ENCODE measurements at places on chromosomes 12 and 14.

DNA sequence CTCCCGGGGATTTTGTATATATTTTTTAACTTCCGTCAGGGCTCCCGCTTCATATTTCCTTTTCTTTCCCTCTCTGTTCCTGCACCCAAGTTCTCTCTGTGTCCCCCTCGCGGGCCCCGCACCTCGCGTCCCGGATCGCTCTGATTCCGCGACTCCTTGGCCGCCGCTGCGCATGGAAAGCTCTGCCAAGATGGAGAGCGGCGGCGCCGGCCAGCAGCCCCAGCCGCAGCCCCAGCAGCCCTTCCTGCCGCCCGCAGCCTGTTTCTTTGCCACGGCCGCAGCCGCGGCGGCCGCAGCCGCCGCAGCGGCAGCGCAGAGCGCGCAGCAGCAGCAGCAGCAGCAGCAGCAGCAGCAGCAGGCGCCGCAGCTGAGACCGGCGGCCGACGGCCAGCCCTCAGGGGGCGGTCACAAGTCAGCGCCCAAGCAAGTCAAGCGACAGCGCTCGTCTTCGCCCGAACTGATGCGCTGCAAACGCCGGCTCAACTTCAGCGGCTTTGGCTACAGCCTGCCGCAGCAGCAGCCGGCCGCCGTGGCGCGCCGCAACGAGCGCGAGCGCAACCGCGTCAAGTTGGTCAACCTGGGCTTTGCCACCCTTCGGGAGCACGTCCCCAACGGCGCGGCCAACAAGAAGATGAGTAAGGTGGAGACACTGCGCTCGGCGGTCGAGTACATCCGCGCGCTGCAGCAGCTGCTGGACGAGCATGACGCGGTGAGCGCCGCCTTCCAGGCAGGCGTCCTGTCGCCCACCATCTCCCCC is 777 bp downstream of the ASCL1 start:
- no peak for DNase-seq

GRCh38 chr14:36517242-36518030 is 2.6 kb downstream of the NKX2-1 start:
- DNase-seq = no peak

DNA sequence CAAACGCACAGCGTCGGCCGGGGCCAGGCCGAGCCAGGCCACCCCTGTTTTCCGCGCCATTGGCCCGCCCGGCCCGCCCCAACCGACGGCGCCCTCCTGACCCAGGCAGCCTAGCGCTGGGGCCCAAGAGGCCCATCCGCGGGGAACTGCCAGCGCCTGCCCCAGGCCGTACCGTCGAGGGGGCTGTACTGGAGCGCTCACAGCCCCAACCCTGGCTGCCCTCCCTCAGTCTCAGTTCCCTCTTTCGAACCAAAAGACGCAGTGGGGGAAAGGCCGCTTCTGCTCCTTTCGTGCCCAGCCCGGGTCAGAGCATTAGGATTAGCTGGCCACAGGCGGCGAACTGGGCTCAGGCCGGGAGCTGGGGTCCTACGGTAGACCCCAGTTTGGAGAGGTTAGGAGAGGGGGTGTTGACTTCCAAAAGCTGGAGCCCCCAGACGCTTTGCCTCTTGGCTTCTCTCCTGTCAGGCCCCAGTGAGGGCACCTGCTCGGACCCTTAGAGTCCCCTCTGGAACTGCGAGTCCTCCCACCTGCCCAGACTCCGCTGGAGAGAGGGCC is 1.9 kb downstream of the NKX2-1 start:
- DNase-seq = no peak

DNA sequence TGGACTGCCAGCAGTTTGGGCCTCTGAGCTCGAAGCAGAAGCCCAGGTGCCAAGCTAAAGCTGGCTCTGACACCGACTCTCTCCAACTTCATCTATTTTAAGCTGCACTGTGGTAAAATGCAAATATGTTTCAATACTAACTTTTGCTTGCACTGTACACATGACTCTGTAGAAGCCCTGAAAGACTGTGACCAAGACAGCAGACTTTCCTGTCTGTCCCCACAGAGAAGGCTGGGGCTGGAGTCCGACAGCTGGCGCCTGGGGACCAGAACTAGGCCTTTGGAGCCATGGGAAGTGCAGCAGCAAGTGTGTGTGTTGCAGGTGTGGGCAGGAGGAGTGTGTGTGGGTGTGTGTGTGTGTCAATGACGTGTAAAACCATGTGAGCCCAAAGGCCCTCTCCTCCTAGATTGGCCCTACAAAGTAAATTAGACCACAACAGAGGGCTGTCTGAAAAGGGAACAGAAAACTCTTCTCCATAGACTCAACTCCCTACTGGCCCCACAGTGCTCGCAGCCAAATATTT is 16.4 kb upstream of the RAB35 start:
- DNase-seq = no peak

- no peak for DNase-seq
Measured at GRCh38 chr14:67137744-67138371, 51.4 kb upstream of the GARIN2 start.

DNA sequence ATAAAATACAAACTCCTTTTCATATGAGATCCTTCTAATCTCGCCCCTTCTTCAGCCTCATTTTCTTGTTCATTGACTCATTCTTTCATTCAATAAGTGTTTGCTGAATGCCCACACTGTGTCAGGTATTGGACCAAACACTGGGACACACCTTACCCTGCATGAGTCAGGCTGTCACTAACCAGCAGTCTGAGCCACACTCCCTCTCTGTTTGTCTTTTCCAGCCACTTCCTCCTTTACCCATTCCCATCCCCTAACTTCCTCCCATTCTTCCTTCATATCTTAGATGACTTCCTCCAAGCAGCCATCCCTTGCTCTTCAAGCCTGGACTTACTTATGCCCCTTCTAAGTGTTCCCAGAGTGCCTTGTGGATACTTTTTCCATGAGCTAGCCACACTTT is 27.0 kb upstream of the HIF1A start:
- DNase-seq = no peak

DNA sequence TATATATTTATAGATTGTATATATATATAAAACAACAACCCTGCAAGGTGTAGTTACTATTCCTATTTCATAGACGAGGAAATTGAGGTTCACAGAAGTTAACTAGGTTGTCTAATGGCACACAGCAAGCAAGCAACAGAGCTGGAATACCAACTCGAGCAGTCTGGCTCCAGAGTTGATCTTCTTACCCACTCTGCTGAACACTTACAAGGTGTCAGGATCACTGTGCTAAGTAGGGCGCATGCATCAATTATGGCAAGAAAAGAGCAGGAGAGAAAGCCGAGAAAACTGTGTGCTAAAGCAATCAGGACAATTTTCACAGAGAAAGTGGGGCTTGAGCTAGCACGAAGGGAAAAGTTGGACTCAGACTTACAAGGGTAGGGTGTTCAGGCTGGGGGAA is 15.9 kb upstream of the ARMH4 start:
- no peak for DNase-seq

GRCh38 chr12:67269633-67270573 is 745 bp downstream of the CAND1 start:
- DNase-seq = peak; percentile 26

- no peak for DNase-seq
Measured at GRCh38 chr14:95530473-95531276, 4.2 kb upstream of the GLRX5 start.

DNA sequence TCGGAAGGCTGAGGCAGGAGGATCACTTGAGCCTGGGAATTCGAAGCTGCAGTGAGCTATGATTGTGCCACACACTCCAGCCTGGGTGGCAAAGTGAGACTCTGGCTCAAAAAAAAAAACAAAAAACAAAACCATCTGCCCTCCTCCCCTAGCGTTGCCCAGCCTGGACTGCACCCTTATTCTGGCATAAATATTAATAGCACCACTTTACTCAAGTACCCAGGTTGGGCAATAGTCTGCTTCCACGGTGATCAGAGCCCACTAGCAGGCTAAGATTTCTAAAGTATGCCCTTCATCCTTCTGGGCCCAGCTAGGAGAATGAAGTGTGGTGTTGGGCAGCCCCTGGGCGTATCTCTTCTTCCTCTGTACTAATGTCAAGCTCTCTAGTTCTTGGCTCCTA is 33.3 kb downstream of the KCTD10 start:
- DNase-seq = no peak

GRCh38 chr12:123945287-123946151 is 27.1 kb downstream of the CCDC92 start:
- DNase-seq = no peak
